ENCODE measurements at places on chromosomes 5 and 9.

GRCh38 chr5:32803656-32804055 lies 92.5 kb downstream of the NPR3 start:
- DNase-seq, result no peak

DNA sequence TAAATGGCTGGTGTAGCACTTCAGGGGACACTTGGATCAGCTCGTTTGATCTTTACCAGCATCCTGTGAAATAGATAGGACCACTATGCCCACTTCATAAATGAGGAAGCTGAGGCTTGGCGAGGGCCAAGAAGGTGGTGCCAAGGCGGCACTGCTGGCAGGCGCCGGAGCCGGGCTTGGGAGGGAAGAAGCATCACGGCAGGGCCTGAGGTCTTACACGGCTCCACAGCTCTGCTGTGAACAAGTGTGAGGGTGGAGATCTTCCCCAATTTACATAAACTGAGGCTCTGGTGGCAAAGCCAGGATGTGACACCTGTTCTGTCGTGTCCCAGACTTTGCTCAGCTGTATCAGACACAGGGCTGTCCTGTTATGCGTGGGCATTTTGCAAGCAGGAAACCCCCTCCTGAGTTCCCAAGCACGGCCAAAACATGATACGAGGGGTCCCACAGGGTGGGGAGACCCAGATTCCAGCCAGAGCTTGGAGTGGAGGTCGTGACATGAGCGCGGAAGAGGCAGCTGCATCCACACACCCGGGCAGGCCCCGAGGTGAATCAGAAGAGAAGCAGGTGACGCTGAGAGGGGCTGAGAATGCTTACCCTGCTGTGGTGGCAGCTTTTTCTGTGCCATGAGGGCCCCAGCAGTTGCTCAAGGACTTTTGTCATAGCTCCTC lies 117.5 kb upstream of the BOD1 start:
- no peak for DNase-seq

GRCh38 chr9:32709871-32710270 lies 73.5 kb upstream of the TMEM215 start:
- no peak for DNase-seq

- DNase-seq, result no peak
Measured at GRCh38 chr5:145934276-145934675, 2.1 kb upstream of the SH3RF2 start.

DNA sequence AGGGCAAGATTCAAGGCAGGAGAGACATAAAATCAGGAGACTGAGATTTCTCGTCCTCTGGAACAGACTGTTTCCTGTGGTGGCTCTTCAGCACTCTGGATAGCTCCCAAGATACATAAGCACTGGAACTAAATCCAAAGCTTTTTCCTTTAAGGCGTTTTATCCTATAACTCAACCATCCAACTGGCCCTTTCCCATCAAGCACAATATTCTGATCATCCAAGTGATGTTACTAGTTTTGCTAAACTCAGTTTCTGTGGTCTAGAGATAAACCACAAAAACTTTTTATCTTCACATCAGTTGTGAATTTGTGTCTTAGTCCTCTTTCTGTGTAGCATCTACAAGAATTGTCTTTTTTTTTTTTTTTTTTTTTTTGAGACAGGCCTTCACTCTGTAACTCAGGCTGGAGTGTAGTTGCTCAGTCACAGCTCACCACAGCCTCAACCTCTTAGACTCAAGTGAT lies 299.4 kb downstream of the COX7C start:
- peak; percentile 9 for DNase-seq

DNA sequence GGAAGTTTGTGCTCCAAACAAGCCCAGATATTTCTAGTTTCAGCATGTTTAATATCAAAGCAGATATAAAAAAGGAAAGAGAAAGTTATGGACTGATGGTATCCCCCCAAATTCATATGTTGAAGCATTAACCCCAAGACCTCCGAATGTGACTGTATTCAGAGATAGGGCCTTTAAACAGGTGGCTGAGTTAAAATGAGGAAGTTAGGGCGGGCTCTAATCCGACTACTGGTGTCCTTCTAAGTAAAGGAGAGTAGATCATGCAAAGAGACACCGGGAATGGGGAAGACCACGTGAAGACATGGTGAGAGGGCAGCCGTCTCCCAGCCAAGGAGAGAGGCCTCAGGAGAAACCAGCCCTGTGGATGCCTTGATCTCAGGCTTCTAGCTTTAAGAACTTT lies 324.1 kb upstream of the KIF2A start:
- no peak for DNase-seq

- peak; percentile 30 for DNase-seq
Measured at GRCh38 chr9:7780261-7780988, 19.2 kb downstream of the DMAC1 start.

DNA sequence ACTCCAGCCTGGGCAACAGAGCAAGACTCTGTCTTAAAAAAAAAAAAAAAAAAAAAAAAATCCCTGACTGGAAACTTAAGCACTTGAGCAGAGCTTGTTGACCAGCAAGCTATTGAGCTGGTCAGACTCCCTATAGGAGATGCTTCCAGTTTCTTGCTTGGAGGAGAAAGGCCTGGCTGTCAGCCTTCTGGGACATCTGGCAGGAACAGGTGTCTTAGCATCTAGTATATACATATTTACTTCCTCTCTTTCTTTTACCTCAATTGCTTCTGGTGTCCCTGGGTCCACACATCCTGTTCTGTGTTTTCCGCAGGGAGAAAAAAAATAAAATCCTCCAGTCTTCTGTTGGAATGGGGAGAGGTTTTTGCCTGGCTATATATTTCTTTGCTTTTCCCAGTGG lies 60.1 kb downstream of the PRKACG start:
- DNase-seq, result no peak

DNA sequence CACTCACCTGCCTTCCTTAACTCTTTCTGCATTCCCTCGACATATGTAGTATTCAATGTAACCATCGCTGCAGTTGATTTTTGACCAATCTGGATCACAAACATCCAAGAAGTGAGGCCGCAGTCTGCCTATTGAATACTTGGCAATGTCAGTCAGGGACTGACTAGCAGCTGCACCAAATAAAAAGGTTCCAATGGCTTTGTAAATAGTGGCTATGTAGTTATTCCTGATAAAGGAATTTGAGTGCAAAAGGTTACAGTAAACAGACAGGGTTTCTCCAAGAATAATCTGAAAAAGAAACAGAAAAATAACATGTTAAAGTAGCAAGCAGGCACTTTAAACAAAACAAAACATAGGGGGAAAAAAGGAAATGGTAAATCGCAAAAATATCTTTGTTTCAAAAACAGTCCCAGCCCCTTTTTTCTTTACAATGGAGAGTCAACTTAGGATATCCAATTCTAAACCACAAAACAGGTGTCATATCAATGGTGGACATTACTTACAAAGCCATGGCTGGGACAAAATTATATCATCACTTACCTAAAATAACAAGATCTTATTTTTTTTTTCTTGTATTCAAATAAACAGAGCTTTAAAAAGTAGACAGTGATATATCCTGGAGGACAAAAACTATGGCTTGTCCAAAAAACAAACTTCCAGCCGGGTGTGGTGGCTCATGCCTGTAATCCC lies 66.8 kb downstream of the PLPP1 start:
- no peak for DNase-seq

DNA sequence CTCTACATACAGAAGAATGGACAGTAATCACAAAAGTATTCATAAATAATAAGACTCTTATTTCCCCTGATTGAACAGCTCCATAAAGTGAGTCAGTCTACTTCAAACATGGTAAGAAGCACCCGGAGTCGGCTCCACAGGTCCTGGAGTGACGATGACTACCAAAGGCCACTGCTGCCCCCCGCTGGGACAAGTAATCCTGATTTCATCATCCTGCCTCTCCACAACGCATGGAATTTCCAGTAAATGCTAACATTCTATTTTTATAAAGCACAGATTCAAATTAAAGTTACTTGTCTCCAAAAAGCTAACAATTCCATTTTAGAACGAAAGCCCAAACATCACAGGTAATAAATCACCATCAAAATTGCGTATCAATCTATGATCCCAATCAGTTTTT lies 16.2 kb downstream of the ATPSCKMT start:
- peak; percentile 86 for DNase-seq

- DNase-seq, result no peak
Measured at GRCh38 chr9:19387317-19387716, 7.3 kb upstream of the RPS6 start.

DNA sequence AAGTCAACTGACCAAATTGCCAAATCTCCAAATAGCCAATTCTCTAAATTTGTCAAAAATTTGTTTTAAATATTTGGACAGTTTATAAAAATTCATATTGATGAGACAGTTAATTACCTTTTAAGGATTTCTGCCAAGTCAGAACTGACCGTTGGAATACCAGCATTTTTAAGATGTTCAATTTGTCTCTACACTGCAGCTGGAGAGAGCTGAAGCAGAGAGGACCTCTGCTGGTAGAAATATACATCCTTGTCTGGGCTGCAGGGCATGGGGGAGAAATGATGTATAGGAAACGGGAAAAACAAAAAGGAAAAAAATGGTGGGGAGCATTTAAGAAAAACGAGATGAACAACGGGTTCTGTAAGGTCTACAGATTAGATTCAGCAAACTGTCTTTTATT lies 16.8 kb downstream of the NR6A1 start:
- no peak for DNase-seq

- DNase-seq, result no peak
Measured at GRCh38 chr9:34034698-34035065, 14.0 kb downstream of the UBAP2 start.
